ENCODE measurements at places on chromosomes 4 and X.

GRCh38 chr4:176641237-176641636 lies 151.5 kb downstream of the VEGFC start:
- no peak for DNase-seq

DNA sequence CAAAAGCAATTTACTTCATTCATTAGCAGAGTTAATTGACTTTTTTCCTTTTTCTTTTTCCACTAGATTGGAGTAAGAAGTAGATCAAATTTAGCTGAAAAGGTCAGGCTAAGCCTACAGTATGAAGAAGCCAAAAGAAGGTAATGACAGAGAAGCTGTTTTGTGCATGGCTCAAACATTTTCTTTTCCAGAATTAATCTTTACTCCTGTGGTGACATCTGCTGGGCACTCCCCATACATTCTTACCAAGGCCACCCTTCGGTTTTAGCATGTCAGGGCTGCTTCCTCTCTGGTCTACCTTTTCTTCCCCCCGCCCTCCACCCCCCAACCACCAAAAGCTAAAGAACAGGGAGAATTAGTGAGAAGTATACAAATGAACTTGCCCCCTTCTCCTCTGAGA lies 70.2 kb downstream of the CLDN22 start:
- DNase-seq = no peak

DNA sequence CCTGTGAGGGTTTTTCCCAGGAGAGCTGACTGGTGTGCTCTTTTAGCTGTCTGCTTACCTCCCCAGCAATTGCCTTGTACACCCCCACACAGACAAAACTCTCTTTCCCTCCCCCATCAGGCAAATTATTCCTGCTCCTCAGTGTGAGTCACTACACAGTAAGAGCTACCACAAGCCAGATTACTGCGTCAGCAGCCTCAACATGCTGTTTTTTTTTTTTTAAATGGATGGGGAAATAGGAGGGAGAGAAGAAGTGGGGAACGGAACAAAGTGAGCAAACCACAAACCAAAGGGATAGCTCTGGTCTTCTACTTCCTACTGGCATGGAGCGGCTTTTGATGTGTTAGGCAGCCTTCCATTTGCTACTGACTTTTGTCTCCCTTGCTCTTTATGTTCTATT lies 107.5 kb upstream of the ACSL4 start:
- no peak for DNase-seq

GRCh38 chrX:51876441-51876840 lies 17.0 kb upstream of the MAGED1 start:
- DNase-seq = no peak

DNA sequence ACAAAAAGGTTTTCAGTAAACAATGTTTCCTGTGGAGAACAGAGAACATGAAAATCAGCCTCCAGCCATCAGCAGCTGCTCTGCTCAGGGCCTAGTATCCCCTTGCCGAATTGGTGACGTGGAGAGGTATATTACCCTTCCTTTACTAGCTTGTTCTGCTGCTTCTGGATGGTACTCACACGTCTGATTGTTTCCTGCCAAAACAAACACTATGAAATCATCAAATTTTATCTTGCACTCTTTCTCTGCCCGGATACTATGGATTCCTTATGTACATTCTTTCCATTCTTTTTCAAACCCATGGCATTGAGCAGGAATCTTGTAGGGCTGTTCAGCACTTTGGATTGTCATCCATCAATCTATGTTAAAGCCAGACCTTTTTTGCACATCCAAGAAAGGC lies 18.8 kb upstream of the METAP1 start:
- DNase-seq = no peak

GRCh38 chr4:164408831-164409230 lies 345.1 kb upstream of the SMIM31 start:
- DNase-seq = no peak

DNA sequence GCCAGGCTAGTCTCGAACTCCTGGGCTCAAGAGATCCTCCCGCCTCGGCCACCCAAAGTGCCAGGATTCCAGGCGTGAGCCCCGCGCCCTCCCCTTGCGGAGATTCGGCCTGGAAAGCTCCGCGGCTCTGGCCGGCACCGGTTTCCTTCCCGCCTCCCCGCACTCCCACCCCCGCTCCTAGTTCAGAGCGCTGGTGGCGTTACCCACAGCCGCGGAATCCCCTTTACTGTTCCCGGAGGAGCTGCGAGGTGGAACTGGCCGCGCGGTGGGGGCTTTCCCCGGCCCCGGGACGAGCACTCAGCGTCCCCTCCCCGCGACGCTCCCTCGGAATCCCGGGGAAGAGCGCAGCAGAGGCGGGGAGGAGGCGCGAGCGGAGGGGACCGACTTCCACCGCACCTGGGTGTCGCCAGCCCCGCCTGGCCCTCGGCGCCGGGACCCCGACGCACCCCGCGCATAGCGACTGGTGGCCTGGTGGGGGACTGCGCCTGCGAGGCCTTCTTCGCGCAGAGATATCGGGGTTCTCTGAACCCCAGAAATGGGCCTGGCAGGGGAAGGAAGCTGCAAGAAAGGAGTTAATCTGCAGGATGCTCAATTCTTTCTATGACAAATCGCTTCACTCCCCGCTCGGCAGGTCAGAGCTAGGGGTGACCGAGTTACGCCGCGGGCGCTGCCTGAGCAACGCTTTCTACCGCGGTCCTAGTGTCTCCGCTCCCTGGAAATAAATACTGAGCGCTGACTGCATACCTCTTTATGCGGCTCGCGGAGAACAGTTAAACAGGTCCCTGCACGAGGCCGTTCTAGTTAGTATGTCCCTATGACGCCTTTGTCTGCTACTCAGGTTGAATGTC lies 14.6 kb upstream of the SLC25A4 start:
- DNase-seq = peak; percentile 15

DNA sequence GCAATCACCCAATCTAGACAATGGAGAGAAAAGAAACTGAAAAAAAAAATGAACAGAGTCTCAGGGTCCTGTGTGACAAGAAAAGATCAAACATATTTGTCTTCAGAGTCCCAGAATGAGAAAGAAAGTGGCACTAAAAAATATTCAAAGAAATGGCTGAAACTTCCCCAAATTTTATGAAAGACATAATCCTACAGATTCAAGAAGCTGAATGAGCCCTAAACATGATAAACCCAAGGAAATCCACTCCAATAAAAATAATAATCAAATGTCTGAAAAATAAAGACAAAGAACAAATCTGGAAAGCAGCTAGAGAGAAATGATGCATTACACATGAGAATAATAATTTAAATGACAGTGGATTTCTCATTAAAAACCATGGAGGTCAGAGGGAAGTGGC lies 130.3 kb upstream of the CITED1 start:
- DNase-seq = no peak

DNA sequence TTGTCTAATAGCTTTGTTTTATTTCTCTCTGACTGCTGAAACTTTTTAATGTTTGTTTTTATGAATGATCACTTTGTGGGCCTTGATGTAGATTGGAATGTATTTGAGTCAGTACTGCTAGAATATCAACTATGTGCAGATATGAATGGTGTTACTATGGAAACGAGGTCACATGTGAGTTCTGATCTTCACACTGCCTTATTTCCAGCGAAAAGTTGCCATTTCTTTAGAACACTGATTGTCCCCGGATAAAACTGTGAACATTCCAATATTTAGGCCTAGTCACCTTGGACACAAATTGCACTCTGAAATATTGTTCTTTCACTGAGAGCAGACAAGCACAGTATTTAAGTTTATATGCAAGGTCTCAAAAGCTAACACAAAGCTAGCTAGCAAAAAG lies 27.2 kb upstream of the MAGED1 start:
- no peak for DNase-seq

DNA sequence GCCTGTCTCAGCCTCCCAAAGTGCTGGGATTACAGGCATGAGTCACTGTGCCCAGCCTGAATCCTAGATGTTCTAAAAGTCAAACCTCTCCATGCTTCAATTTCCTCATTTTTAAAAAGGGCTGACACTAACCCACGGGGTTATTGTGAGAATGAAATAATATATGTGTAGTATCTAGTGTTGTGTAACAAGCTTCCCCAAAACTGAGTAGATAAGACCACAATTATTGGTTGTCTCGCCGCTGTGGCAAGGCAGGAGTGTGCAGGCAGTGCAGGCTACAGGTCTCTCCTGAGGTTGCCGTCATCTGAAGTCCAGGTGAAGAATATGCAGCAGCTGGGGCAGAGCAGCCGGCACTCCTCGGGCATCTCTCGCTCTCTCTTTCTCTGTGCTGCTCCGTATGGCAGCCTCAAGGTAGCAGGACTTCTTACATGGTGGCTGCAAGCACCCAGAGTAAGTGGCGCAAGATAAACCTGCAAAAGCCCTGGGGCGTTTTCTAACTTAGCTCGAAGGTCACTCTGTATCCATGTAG lies 30.9 kb downstream of the RAB33B start:
- no peak for DNase-seq

DNA sequence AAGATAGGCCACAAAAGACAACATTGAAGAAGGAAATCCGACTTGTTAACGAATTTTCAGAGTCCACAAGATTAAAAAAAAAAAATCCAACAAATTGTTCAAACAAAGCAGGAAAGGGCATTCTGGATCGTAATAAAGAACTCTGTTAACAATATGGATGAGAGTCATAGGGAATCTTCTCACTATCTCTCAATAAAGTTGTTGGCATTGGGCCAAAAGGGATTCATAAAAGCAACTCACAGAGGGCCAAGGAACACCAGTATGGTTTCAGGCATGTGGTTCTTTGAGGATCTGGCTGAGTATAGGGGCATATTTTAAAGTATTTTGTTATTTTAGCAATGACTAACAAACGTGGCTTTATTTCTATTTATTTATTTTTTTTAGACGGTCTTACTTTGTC lies 49.5 kb downstream of the SHISA3 start:
- DNase-seq = no peak

GRCh38 chr4:143046454-143046853 lies 138.3 kb upstream of the USP38 start:
- DNase-seq = no peak

- no peak for DNase-seq
These were observed 59.7 kb downstream of the NAA11 start for GRCh38 chr4:79266136-79266535.

DNA sequence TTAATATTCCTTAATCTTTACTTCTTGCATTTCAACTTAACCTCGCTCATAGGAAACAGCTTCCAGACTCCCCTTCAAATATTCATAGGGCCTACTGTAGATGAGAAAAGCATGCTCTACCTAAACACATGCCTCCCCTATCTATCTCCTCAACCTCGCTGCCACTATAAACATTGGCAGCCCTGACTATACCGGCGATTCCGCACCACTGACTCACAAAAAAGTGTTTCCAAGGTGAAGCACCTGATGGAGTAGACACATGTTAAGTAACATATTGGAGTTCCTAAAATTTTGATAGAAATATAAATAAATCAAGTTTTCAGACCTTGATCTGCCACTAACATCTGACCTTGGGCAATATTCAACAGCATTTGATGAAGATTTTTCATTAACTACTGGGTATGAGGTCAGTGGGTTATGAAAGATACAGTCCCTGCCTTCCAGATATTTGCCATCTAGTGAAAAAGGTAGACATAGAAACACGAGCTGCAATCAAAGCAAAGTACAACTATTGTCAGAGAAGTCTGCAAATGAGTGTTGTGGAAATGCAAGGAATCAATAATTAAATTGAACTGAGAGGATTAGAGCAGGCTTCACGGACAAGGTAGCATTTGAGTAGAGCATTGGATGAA lies 184.2 kb downstream of the MAML3 start:
- no peak for DNase-seq

DNA sequence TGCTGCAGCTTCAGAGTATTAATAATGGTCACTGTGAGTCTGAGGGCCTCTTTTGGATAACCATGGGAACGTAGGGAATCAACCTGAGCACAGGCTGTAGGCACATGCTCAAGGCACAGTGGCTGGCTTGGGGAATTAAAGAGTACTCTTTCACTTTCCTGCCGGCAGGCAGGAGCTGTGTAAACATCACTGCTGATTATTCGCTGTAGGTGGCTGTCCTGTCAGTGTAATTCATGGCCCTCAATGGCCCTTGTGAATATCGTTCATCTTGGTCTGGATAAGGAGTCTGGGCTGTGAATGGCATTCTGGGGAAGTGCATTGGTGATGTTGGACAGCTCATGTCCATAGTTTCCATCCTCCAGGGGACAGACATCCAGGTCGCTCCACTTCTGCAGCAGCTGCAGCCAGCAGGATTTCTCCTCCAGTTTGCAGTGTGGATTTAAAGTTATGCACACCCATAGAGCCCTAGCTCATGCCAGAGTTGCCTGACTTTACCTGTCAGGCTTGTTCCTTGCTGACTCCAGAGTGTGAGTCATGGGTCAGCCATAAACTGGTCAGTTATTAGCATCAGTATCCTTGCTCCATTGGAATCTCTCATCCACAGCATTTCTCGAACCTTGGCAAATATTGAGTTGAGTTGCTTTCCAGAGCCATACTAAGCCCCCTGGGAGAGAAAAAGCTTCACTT lies 43.0 kb downstream of the C4orf33 start:
- no peak for DNase-seq

GRCh38 chrX:107206697-107207065 lies 270 bp downstream of the DNAAF6 start:
- DNase-seq = no peak

DNA sequence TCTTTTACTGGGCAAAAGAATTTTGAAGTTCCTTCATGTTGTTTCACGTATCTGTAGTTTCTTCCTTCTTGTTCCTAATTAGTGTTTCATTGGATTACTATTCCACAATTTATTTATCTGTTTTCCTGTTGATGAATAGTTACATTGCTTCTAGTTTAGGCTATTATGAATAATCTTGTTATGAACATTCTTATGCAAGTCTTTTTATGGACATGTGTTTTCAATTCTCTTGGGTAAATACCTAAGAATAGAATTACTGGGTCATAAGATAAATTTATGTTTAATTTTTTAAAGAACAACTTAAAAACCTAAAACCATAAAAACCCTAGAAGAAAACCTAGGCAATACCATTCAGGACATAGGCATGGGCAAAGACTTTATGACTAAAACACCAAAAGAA lies 70.9 kb upstream of the RXFP1 start:
- DNase-seq = no peak

DNA sequence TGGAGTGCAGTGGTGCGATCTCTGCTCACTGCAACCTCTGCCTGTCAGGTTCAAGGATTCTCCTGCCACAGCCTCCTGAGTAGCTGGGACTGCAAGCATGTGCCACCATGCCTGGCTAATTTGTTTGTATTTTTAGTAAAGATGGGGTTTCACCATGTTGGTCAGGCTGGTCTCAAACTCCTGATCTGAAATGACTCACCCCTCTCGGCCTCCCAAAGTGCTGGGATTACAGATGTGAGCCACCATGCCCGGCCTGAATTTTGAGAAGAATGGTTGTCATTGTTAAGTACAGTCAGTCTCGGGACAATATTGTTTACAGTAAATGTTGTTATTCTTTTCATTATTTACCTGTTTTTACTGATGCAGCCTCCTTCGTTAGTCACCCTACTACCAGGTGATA lies 1226.2 kb upstream of the TENM3 start:
- DNase-seq = no peak

DNA sequence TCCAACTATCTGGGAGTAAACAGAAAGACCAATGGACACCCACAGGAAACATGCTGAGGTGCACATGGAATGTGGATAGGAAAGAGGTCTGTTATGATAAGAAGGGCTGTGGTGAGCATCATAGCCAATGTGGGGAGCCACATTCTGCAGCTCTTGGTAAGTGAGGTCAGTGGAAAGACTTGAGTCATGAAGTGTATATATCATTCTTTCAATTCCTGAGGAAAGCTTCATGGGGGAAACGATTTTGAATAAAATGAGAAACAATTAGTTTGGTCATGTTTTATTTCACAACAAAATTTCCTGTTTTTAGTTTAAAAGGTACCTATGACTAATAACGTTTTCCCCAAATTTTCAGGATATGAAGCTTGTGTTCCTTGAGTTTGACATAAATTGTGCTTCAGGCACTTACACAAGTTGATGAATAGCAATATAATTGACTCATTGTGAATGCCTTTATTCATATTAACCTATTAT lies 41.4 kb upstream of the RASSF6 start:
- DNase-seq = no peak

- no peak for DNase-seq
These were observed 32.5 kb upstream of the PAQR3 start for GRCh38 chr4:78971776-78972175.

Measured in stimulated activated CD4-positive, alpha-beta T cell treated with anti-CD3 and anti-CD28 coated beads, Interleukin-1b, Interleukin-23, amount 100 ng/mL, for 4 hours (primary cell).